Upper lobe of left lung (tissue), 6 donors: ENCODE measurements at places on chromosomes 1 and 21. TPM values are rescaled to one million over a fixed set of nuclear protein-coding genes. Genes with fewer than 3 reads are reported as not detected.

The LCE3D gene
- not detected for total RNA-seq

The CNR2 gene
- total RNA-seq, result 0.17 TPM

The PIGP gene
- total RNA-seq, result 11.4 TPM

The CD34 gene
- 22.0 TPM for total RNA-seq

The CASQ1 gene
- total RNA-seq, result not detected

The CORT gene
- total RNA-seq, result not detected

The FCGR2B gene
- 32.8 TPM for total RNA-seq

The GJA4 gene
- total RNA-seq, result 41.1 TPM

The KIF26B gene
- total RNA-seq, result 2.1 TPM

The JAM2 gene
- 7.8 TPM for total RNA-seq

The SLC30A10 gene
- not detected for total RNA-seq

The NPPA gene
- not detected for total RNA-seq

DNA sequence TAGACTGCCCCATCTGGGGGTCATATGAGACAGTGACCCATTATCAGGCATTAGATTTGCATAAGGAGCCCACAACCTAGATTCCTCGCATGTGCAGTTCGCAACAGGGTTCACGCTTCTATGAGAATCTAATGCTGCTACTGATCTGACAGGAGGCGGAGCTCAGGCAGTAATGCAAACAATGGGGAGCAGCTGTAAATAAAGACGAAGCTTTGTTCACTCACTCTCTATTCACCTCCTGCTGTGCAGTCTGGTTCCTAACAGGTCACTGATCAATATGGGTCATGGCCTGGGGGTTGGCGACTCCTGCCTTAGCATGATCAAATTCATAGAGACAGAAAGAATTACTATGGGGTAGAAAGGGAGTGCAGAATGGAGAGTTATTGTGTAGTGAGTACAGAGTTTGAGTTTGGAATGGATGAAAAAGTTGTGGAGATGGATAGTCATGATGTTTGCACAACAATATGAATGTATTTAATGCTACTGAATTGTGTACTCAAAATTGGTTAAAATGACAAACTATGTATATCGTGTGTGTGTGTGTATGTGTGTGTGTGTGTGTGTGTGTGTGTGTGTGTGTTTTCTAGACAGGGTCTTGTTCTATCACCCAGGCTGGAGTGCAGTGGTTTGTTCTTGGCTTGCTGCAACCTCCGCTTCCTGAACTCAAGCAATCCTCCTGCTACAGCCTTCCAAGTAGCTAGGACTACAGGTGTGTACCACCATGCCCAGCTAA is 42.2 kb downstream of the BTF3L4 start:
- DNase-seq, result no peak

GRCh38 chr1:212651521-212651920 is 43.0 kb downstream of the ATF3 start:
- no peak for DNase-seq

DNA sequence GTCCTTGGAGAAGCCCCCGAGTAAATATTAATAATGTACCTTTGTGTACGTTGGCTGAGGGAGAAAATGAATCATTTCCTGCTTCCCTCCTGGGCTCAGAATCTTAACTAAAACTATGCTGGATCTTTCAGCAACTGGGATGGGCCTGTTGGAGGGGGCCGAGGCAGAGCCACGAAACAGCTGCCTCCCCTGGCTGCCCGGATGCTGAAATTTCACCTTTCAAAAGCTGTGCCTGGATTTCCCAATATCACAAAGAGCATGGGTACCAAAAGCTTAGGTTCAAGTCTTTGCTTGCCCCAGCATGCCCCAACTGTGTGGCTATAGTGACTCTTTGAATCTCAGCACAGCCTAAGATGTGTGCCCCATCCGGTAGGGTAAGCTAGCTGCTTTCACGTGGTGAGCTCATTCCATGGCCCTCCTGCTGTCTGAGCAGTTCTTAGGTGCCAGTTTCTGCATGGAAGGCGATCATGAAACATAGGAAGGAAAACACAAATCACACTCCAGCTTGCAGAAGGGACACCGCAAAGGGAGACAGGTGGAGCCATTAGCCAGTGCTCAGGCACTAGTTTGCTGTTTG is 473.5 kb downstream of the PTPRU start:
- DNase-seq, result no peak

DNA sequence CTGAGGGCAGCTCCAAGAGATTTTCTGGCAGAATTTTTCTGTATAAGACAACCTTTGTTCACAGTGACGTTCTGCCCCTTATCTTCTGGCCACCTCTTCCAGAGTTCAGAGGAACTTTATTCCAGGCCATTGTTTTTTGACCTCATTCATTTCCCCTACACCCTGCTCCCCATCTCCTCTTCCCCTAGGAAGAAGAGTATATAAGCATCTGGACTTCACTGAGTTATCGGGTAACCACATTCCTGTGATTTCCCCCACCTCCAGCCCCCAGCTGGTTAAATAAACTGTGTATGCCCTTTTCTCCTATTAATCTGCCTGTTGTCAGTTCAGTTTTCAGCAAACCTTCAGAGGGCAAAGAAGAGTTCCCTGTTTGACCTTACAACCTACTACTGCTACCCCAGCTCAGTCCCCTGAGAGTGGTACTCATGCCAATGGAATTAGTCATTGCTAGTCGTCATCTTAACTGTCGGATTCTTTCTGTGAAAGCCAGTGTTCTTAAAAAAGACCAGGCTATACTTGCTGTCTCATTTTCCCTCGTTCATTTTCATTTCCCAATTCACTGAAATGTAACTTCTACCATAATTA is 14.3 kb upstream of the ALG14 start:
- no peak for DNase-seq

DNA sequence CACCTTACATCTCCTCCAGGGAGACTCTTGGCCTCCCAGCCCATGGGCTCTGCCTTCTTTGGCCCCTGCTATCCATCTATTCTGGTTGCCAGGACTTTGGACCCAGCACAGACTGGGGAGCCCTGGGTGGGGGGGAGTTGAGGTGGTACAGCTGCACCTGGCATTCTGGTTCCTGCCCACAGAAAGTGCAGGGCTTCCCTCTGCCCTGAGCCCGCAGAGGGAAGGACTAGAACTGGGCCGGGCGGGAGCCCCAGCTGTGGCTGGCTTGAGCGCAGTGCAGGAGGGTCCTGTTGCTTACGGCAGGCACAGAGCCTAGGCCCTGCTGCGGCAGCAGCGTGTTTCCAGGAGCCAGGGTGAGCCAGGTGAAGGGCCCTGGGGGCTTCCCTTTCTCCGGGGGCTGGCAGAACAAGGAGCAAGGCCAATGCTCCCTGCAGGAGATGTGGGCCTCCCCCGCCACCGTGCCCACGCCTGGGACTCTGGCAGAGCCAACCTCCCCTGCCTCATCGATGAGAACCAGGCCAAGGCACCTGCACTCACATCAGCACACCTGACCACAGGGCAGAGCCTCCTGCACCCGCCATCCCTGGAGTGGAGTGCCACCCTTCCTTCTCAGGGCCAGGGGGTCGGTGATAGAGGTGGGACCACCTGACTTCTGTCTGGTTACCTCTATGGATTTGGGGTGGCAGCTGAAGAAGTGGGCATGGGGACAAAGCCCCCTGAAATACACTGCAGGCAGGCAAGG is 16.1 kb downstream of the PARS2 start:
- no peak for DNase-seq

DNA sequence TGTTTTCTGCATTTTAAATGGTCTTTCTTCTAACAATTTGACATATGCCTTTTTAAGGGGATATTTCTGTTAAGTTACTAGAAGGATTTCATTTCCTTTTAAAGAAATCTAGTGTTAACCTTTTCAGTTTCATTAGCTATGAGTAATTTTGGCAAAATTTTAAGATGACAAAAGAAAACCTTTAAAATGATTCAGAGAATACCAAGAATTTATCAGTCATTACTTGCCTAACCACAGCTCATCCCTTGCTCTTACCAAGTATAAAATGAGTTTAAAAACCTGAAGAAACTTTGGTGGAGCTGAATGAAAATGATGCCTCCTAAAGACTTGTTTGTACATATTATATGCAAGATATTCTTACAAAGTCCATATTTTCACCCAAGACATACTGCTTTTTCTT is 101.7 kb downstream of the NEK7 start:
- no peak for DNase-seq

DNA sequence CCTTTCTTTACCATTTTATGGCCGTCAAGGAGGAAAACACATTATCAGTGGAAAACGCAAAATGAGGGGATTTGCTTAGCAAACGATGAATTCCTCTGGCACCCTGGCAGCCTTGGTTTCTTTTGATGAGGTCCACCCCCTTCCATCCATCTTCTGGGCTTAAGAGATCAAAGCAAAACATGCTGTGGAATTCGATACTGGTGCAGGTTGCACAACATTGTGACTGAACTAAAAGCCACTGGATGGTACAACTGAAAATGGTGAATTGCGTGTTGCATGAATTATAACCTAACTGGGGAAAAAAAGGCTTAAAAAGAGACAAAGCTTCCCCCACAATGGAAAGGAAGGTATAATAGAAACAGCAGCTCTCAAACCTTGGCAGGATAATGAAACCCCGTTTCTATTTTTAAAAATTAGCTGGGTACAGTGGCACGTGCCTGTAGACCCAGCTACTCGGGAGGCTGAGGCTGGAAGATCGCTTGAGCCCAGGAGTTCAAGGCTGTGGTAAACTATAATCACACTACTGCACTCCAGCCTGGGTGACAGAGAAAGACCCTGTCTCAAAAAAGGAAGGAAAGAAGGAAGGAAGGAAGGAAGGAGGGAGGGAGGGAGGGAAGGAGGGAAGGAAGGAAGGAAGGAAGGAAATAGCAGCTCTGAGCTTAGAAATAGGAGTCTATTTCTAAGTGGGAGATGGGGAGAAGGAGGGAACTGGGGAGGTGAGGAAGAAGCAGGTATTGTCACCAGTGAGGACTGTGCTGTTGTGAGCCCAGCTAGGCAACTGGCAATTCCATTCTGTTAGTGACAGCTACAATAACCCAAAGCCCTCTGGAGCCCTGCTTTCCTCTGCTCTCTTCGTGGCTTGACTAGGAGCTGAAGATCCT is 29.0 kb upstream of the LGALS8 start:
- DNase-seq, result no peak

DNA sequence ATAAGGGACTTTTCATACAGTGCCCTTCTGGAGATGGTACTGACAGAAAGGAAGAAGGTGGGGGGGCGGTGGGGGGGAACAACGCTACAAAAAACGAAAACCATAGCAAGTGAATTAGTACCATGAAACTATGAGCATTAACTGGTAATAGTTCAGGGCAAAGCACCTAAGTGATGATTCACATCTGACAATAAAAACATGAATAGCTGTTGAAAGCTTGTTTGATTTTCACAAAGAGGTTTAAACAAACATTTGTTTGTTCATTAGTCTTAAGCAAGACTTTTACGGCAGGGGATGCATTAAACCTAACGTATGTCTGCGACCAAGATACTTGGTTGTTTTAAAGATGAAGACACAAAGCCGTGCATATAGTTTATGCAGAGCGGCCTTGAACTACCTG is 177.5 kb downstream of the LMO4 start:
- DNase-seq, result no peak

DNA sequence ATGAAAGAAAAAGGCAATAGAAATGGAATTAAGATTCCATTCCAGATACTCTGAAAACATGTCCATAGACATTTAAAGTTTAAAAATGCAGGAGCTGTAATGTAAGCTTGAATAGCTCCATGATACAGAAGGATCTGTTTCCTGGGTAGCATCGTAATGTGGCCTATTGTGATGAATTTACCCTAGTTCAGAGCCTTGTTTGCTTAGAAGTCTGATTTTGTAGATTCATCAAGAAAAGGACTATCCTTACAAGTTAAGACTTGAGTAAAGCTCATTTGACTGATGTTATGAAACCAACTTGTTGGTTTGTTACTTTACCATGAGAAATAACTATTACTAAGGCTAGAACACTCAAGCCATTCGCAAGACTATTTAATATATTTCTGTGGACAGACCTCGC is 55.5 kb downstream of the KIF1B start:
- DNase-seq, result no peak

GRCh38 chr21:22725436-22725835 is 1727.2 kb downstream of the NCAM2 start:
- no peak for DNase-seq

DNA sequence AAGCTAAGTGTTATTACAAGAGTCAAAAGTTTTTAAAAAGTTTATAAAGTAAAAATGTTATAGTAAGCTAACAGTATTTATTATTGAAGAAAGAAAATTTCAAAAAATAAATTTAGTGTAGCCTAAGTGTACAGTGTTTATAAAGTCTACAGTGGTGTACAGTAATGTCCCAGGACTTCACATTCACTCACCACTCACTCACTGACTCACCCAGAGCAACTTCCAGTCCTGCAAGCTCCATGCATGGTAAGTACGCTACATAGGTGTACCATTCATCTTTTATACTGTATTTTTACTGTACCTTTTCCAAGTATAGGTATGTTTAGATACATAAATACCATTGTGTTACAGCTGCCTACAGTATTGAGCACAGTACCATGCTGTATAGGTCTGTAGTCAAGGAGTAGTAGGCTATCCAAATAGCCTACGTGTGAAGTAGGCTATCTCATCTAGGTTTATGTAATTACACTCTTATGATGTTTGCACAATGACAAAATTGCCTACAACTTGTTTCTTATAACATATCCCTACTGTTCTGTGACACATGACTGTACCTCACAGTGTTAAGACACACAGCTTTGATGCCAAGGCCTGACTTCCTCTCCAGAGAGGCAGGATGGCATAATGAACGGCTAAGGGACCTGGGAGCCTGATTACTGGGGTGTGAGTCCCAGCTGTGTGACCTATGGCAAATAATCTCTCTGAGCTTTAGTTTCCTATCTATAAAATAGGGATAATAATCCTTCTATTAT is 12.7 kb downstream of the DHCR24 start:
- DNase-seq, result no peak

DNA sequence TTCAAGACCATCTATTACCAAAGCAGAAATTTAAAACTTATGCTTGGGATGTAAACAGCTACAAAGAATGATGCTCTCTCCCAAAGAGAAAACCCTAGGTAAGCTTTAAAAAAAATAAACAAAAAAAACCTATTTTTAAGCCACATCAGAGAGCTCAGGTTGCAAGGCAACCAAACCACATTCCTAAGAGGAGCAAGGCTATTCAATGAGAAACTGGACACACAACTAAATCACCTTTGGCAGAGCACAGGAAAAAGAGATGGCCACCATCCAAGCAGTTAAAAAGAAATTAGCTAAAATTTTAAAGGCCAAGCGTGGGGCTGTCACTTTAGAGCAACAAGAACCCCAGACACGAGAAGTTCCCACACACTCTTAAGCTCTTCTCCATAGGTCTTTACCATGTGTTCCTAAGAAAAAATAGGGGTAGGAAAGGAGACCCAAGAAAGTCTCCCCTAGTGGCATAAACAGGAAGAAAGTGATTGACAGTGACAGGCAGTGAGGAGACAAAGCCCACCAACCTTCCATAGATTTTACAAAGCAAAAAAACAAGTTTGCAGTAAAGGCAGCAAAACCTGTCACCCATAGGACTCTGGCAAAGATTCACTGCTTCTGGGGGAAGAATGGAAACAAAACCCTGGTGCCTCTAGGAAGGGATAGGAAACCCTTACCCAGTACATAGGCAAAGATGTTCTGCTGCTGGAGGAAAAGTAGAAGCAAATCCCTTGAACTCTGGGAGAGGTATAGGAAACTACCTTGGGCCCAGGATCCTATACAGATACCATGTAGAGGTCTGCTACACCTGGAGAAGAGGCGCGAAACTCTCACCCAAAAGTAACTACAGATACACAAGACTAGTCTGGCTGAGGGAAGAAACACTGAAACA is 68.5 kb downstream of the FOXJ3 start:
- no peak for DNase-seq

GRCh38 chr1:10586125-10586524 is 111.4 kb downstream of the PEX14 start:
- DNase-seq, result no peak

- DNase-seq, result no peak
Measured at GRCh38 chr1:28971980-28972771, 57.8 kb downstream of the EPB41 start.

GRCh38 chr1:38092256-38092655 is 45.7 kb upstream of the POU3F1 start:
- DNase-seq, result no peak
